ENCODE measurements at places on chromosomes 7 and 10. TPM values are rescaled to one million over a fixed set of nuclear protein-coding genes. Genes with fewer than 3 reads are reported as not detected.

Gene MYO3A
- 3.9 TPM for total RNA-seq

Gene LLCFC1
- not detected for total RNA-seq

Gene SFXN2
- total RNA-seq = 44.4 TPM

Gene CALHM3
- total RNA-seq = not detected

Gene RSU1
- 46.2 TPM for total RNA-seq

Gene ARHGEF5
- 35.1 TPM for total RNA-seq

Gene FRMPD2
- 0.76 TPM for total RNA-seq

Gene DRGX
- total RNA-seq = not detected

Gene POU6F2
- 0.29 TPM for total RNA-seq

Gene TCAF2
- 2.3 TPM for total RNA-seq

Gene MYH16
- 0.06 TPM for total RNA-seq

Gene CALCR
- total RNA-seq = 1.8 TPM

Gene C10orf88
- total RNA-seq = 9.9 TPM

Gene PTPRE
- 17.3 TPM for total RNA-seq

Gene C10orf62
- total RNA-seq = 2.3 TPM

Gene WAC
- 126 TPM for total RNA-seq

Gene BMS1
- total RNA-seq = 11.9 TPM

Gene TWIST1
- 11.3 TPM for total RNA-seq

Gene TBXAS1
- 17.3 TPM for total RNA-seq

Gene KLLN
- 0.99 TPM for total RNA-seq

Gene RINT1
- 10.9 TPM for total RNA-seq

Gene DCLRE1A
- 8.5 TPM for total RNA-seq

Gene CPN1
- total RNA-seq = 2.2 TPM

Gene TMEM184A
- 9.8 TPM for total RNA-seq

Gene GRM3
- 0.18 TPM for total RNA-seq

Gene IQCE
- total RNA-seq = 13.5 TPM

Gene CTBP2
- total RNA-seq = 98.8 TPM

Gene PAPOLB
- 0.18 TPM for total RNA-seq

Gene PILRA
- 6.1 TPM for total RNA-seq

Gene CHST3
- total RNA-seq = 28.2 TPM

Gene PTF1A
- not detected for total RNA-seq

Gene NAPEPLD
- 47.8 TPM for total RNA-seq

Gene SLC26A5
- not detected for total RNA-seq

Gene SUN3
- total RNA-seq = not detected

Gene OLAH
- total RNA-seq = 0.23 TPM

Gene ANK3
- total RNA-seq = 189 TPM

Gene PRKG1
- total RNA-seq = 38.4 TPM

Gene ADCYAP1R1
- 1.9 TPM for total RNA-seq

Gene DNAJB12
- 31.6 TPM for total RNA-seq
